ENCODE measurements at places on chromosomes 12 and 14.

GRCh38 chr12:62844915-62845314 is 90.0 kb downstream of the PPM1H start:
- H3K27me3 ChIP-seq = no peaks in the 10 kb centered on the region
- H3K4me1 ChIP-seq = no peaks in the 10 kb centered on the region
- no peak for DNase-seq
- H3K36me3 ChIP-seq = no peaks in the 10 kb centered on the region
- H3K27ac ChIP-seq = no peak overlapping the region
- no peak overlapping the region for H3K4me3 ChIP-seq

DNA sequence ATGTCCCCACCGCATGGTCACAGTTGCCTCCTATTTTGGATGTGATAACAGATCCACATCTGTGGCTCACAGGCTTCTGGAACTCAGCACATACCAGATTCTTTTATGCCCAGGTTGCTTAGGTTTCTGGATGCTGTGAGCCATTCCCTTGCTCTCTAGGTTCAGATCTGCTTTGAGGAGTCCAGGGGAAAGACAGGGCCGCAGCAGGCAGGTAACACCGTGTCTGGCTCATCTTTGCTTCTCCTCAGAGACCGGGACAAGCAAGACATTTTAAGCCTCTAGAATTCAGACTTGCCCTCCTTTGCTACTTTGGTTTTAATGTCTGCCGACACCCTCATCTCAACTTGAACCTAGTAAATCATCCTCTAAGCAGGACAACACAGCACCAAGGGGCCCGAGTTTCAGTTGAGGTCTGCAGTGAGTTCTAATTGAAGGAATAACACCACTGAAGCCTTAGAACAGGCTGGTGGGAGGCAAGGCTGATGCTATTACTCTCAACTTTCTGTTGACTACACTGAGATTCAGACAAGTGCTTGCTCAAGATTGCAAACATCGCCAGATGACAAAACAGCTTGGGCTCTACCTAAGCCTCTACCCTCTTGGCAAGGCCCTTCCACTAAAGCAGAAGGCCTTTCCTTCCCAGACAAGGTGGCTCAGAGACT is 55.3 kb downstream of the MDM2 start:
- H3K4me1 ChIP-seq = no peaks in the 10 kb centered on the region
- DNase-seq = no peak
- H3K27me3 ChIP-seq = no peaks in the 10 kb centered on the region
- H3K36me3 ChIP-seq = no peaks in the 10 kb centered on the region

- H3K27ac ChIP-seq = no peak overlapping the region
- DNase-seq = no peak
- H3K4me3 ChIP-seq = no peak overlapping the region
- H3K4me1 ChIP-seq = no peaks in the 10 kb centered on the region
- H3K27me3 ChIP-seq = no peaks in the 10 kb centered on the region
Observed at GRCh38 chr12:107399046-107399445, 286.6 kb upstream of the PWP1 start.

DNA sequence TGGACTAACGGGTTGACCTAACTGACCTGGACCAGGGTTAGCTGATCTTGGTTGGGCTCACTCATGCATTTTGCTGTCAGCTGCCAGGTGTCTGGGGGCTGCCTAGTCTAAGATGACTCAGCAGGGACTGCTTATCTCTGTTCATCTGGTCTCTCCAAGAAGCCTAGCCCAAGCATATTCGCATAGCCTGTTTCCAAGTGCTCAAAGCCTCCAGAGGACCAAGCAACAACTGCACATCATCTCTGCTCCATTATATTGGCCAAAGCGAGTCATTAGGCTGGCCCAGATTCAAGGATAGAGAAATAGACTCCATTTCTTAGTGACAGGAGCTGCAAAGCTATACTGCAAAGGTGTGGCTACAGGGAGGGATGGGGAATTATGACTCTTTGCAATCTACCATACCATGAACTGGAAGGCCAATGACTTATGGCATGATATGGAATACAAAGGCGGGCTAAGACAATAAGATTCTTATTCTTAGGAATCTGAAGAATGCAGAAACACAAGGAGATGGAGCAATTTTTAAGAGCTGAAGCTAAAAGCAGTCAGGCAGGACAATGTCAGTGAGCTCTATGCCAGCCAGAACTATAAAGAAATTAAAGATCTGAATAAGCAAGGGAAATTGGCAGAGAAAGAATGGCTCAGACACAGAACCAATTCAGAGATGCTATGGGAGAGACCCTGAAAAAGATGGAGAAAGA is 194.6 kb upstream of the FSCB start:
- no peaks in the 10 kb centered on the region for H3K4me1 ChIP-seq
- no peaks in the 10 kb centered on the region for H3K36me3 ChIP-seq
- no peaks in the 10 kb centered on the region for H3K27me3 ChIP-seq
- H3K4me3 ChIP-seq = no peak overlapping the region

GRCh38 chr12:5170844-5171243 is 127.2 kb downstream of the KCNA5 start:
- H3K36me3 ChIP-seq = no peaks in the 10 kb centered on the region
- no peaks in the 10 kb centered on the region for H3K27me3 ChIP-seq
- H3K27ac ChIP-seq = no peak overlapping the region

DNA sequence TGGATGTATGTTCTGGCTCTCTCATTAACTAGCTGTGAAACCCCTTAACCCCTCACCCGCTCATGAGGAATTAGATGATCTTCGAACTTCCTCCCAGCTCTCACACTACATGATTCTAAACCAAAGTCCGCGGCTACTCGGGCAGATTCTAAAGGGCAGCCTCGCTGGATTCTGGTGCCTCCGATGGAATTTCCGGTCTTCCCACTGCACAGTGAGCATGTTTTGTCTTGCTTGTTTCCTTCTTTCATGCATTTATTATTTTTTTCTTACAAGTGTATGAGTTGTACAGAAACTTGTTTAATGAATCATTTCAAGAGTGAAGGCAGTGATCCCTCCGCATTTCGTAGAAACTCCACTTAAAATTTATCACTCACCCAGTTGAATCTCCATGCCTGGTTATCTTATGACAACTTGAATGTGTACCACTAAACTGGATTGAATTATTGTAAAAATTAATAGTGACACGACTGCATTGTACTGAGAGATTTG is 4.5 kb upstream of the HCAR3 start:
- H3K27ac ChIP-seq = no peak overlapping the region
- no peak for DNase-seq
- no peak overlapping the region for H3K4me3 ChIP-seq
- no peaks in the 10 kb centered on the region for H3K27me3 ChIP-seq

- no peak overlapping the region for H3K4me3 ChIP-seq
- H3K36me3 ChIP-seq = no peaks in the 10 kb centered on the region
- no peak for DNase-seq
- no peaks in the 10 kb centered on the region for H3K27me3 ChIP-seq
- no peak overlapping the region for H3K27ac ChIP-seq
- H3K4me1 ChIP-seq = no peaks in the 10 kb centered on the region
Observed at GRCh38 chr14:80607430-80608190, 333.9 kb downstream of the CEP128 start.

GRCh38 chr14:56738020-56738419 is 72.3 kb downstream of the OTX2 start:
- no peaks in the 10 kb centered on the region for H3K4me1 ChIP-seq
- no peaks in the 10 kb centered on the region for H3K27me3 ChIP-seq
- H3K4me3 ChIP-seq = no peak overlapping the region
- H3K36me3 ChIP-seq = no peaks in the 10 kb centered on the region
- no peak overlapping the region for H3K27ac ChIP-seq

GRCh38 chr12:121465921-121466793 is 66.2 kb downstream of the RNF34 start:
- H3K36me3 ChIP-seq = no peaks in the 10 kb centered on the region
- no peak for DNase-seq
- H3K4me1 ChIP-seq = no peaks in the 10 kb centered on the region
- H3K27ac ChIP-seq = no peak overlapping the region
- H3K27me3 ChIP-seq = no peaks in the 10 kb centered on the region

GRCh38 chr12:77845831-77846230 is 15.1 kb downstream of the NAV3 start:
- H3K36me3 ChIP-seq = no peaks in the 10 kb centered on the region
- peaks cover 6% of the 10 kb centered on the region for H3K4me1 ChIP-seq
- no peak overlapping the region for H3K4me3 ChIP-seq
- H3K27me3 ChIP-seq = no peaks in the 10 kb centered on the region
- no peak overlapping the region for H3K27ac ChIP-seq
- DNase-seq = no peak

DNA sequence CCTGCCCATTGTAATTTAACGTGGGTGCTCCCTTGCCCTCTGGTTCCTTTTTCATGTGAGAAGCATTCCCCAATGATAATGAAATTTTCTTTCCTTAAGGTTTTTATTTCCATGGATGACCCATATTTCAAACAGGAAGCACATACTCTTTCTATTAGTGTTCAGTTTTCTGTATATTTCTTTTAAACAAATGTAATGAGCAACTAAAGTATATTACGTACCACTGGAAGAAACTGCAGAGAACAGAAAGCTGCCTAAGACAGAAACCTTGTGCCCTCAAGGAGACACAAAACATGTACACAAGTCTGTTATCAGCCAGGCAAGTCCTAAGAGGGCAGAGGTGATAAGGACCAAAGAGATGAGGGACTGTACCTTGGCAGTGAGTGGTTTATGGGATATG is 414.9 kb downstream of the ETNK1 start:
- no peaks in the 10 kb centered on the region for H3K4me1 ChIP-seq
- no peaks in the 10 kb centered on the region for H3K27me3 ChIP-seq
- DNase-seq = no peak

DNA sequence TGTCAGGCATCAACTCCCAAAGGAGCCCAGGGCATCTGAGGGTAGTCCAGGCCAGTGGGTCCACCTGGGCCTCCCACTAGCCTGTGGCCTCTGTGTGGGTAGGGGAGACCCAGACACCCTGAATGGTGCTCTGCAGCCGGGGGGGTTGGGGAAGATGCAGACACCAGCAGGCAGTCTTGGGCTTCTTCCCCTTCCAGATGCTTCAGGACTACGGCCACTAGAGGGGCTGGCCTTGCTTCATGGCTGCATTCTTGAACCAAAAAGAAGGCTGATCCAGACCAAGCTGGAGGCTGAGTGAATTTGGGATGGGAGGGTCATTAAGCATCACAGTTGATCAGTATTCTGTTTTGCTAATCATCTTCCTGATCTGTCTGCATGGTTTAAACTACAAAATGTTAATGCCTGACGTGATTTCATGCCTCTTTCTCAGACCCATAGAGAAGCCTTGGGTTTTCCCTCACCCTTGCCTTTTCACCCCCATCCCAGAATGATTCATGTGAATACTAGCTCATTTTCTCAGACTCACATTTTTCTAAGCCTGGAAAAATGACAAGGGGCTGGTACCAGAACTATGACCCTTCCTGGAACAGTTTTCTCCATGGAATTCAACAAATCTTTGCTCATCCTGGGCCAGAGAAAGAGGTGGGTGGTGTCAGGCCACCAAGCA is 134.2 kb downstream of the NTF3 start:
- H3K4me3 ChIP-seq = no peak overlapping the region
- H3K27me3 ChIP-seq = no peaks in the 10 kb centered on the region
- no peaks in the 10 kb centered on the region for H3K4me1 ChIP-seq
- DNase-seq = no peak
- H3K27ac ChIP-seq = no peak overlapping the region

DNA sequence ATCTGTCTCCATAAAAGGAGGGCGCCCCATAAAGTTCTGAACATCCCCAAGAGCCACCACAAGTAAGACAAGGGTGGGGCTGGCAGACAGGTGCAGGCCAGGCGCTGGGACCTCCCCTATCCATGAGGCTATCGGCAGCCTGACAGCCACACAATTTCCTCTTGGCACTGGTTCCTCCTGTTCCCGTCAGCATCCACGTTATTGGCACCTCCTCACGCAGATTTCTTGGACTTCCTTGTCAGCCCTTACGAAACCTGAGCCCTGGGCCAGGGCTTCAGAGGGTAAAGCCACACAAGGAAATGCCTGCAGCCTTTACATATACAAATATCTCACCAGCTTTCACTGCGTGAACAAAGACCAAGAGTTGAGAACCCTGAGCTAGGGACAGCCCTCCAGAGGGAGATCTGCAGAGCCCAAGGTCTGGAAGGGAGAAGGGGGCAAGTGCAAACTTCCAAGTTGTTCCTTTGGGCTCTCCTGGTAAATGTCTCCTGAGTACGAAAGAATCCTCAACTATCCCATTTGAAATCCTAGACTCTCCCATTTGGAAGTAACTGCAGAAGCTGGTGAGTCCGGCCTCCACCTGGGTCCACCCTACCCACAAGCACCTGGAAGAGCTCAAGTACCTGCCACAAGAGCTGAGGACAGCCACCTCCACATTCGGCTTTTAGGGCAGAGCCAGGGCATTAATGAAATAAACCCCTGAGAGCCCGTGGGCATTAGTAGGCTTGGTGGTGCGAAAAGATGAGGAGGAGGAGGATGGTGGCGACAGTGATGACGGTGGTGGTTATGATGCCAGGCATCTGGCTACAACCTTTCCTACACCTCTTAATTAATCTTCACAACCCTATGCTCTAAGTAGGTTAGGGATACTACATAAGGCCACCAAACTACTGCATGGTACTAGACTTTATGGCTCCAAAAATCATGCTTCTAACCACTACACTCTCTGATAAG is 5.5 kb upstream of the TC2N start:
- no peaks in the 10 kb centered on the region for H3K4me1 ChIP-seq
- H3K4me3 ChIP-seq = no peak overlapping the region
- DNase-seq = peak; percentile 48
- H3K36me3 ChIP-seq = no peaks in the 10 kb centered on the region

DNA sequence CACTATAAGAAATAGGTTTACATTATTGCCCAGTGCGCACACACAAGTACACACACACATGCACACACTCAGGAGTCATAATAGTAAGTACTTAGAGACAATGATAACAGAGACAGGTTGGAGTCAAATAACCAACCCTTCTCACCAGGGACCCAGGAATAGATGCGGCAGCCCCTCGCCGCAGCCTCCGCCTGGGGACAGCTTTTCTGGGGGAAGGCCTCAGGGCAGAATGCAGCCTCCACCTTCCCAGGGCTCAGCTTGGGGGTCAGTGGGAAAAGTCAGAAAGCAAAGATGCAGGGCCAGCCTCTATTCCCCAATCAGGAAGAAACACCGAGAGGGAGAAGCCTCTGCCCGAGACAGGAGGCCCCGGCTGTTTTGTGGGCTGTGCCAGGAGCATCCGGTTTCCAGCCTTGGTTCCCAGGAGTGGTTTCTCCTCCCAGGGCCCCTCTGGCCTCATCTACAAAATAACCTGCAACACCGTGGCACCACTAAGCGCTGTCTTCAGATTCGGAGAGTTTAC is 23.4 kb upstream of the EIF5 start:
- no peaks in the 10 kb centered on the region for H3K27me3 ChIP-seq
- no peaks in the 10 kb centered on the region for H3K36me3 ChIP-seq
- no peak for DNase-seq
- H3K27ac ChIP-seq = no peak overlapping the region

GRCh38 chr12:49652921-49653520 is 29.7 kb downstream of the PRPF40B start:
- H3K36me3 ChIP-seq = no peaks in the 10 kb centered on the region
- no peaks in the 10 kb centered on the region for H3K27me3 ChIP-seq
- no peak overlapping the region for H3K27ac ChIP-seq
- H3K4me3 ChIP-seq = no peak overlapping the region
- H3K4me1 ChIP-seq = no peaks in the 10 kb centered on the region

Data from uterus (tissue), 4 donors.